Right ventricle myocardium superior (tissue), 1 donor: ENCODE measurements at places on chromosomes 4 and X.
A peak's percentile ranks its signal among the peaks of the same experiment; 100 is the strongest.

DNA sequence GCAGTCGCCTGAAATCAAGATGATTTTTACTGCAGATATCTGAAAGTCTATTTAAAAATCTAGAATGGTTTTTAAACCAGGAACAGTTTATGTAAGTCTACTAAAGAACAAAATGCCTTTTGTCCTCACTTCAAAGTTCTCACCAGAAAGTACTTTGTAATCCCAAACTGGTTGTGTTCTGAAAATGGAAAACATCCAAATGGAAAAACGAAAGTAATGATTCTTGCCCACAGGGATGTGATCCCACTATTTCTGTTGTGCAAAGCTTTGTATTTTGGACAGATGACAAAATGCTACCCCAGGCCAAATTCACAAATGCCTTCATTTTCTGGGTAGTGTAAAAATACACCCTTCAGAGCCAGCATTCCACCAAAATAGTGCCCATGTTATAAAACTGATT lies 265.5 kb upstream of the FTHL17 start:
- DNase-seq: no peak

DNA sequence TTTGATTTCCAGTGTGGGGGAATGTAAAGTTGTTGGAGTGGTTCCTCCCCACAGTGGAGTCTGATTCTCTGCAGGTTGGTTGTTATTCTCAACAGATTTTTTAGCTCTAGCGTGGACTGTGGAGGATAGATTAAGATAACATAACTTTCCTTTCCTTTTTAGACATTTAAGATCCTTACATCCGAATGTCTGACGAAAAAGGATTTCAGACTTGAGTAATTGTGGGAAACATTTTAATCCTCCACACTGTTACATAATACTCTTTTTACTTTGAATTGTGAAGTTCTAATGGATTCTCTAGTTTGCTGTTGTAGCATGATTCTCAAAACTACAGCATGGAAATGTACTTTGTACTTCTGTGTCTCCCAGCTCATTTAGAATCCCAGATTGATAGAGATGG lies 107.8 kb downstream of the ARHGAP10 start:
- DNase-seq: no peak

DNA sequence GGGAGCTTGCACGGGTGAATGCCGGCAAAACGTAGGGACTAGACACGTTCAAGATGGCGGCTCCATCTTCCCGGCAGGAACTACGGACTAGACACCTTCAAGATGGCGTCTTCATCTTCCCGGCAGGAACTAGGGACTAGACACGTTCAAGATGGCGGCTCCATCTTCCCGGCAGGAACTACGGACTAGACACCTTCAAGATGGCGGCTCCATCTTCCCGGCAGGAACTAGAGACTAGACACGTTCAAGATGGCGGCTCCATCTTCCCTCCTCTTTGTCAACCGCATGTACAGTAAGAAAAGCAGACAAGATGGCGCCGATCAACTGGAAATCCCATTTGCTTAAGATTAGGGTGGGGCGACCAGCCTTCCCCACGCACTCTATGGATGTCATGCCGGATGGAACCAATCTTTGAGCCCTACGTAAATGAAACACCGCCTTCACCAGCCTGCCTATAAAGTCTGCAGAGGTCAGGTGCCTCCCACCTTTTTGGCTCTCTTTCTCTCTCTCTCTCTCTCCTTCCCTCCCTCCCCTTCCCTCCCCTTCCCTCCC lies 222.4 kb downstream of the CRLF2 start:
- DNase-seq: no peak

DNA sequence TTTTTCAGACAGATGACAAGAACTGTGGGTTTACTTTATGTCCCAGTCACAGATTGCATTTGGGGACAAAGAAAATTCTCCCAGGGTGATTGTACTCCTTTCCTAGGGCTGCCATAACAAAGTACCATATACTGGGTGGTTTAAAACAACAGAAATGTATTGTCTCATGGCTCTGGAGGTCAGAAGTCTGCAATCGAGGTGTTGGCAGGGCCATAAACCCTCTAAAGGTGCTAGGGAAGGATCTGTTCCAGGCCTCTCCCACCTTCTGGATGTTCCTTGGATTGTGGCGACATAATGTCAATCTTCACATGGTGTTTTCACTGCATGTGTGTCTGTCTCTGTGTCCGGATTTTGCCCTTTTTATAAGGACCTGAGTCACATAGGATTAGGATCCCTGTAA lies 12.3 kb downstream of the GEMIN8 start:
- no peak for DNase-seq

DNA sequence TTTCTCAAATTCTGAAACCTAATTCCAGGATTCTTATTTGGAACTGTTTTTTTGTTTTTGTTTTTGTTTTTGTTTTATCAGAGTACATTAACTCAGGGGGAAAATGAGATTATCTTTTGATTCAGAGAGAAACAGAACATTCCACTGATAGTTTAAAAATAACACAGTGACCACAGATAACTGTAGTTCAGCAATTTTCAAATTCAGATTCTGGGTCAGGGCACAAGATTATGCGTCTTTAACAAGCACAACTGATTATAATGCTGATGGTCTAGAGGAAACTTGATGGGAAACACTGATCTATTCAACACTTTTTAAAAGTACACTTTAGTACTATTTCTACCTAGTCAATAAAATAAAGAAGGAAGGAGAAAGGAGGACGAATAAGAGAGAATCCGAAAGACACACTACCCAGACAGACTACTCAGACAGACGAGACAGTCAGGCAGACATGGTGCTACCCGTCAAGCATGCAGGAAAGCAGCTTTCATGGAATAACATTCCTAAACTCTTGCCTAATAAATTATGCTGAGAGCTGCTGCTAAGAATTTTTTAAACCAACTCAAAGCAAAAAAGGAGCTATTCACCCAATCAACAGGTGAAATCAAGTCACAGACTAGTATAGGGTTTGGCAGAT lies 59.0 kb downstream of the APBB2 start:
- DNase-seq: no peak

DNA sequence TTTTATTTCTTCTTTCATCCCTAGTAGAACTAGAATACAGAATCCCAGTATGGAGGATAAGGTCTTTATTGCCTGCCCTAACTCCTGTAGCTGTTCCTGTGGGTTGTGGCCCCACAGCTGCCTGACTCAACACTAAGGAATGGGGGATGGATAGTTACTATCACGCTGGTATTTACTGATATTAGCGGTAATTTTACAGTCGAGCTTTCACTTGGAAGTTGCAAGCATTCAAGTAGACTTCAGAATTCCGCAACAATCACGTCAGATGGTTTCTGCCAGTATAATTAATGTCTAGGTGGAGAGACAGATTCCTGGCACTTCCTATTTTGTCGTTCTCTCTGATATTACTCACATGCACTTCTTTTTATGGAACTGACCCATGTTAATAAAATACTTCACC lies 489.8 kb downstream of the PABPC4L start:
- no peak for DNase-seq

- DNase-seq: no peak
Measured at GRCh38 chr4:113436360-113436759, 325.2 kb downstream of the CAMK2D start.

DNA sequence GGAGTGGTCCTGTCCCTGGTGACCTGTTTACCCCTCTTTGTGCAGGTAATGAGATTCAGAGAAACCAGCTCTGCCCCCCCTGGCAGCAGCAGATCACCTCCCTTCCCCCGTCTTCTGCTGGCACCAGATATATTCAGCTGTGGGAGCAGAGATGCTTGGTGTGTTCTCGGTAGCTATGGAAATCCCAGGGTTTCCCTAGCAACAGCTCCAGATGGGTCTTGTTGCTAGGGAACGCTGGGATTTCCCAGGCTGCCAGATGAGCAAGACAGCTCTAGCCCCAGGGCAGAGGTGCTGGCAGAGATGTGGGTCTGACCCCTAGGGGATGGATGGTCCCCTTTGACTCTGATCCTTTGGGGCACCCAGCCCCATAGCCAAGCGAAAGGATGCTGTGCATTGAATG lies 20.2 kb downstream of the CETN2 start:
- DNase-seq: no peak

- peak; percentile 44 for DNase-seq
Measured at GRCh38 chrX:103254171-103254824, 657 bp downstream of the TCEAL8 start.

GRCh38 chrX:22345884-22346283 lies 73.2 kb downstream of the CBLL2 start:
- no peak for DNase-seq
